ENCODE measurements at places on chromosomes 7 and 10.

- H3K27me3 ChIP-seq = peaks cover 56% of the 10 kb centered on the region
- DNase-seq = no peak
- H3K27ac ChIP-seq = no peak overlapping the region
- peaks cover 8% of the 10 kb centered on the region for H3K4me1 ChIP-seq
- peaks cover 3% of the 10 kb centered on the region for H3K36me3 ChIP-seq
- H3K4me3 ChIP-seq = no peak overlapping the region
Measured at GRCh38 chr10:116269619-116270018, 3.4 kb downstream of the GFRA1 start.

DNA sequence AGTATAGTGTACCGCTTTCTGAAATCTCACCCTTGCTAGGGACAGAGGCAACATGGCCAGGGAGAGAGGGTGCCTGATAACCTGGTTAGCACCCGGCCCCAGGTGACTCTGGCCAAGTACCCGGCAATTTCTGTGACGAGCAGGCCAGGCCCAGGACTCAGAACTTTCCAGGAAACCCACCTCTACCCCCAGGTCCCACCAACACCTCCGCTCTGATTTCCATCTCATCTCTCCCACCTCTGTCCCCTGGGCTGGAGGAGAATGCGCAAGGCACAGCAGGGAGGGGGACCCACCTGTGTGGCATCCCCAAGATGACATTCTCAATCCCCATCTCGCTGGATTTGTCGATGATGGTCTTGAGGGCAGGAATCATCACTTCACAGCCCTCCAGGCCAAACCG is 11.6 kb downstream of the OGDHL start:
- no peak overlapping the region for H3K4me3 ChIP-seq
- H3K4me1 ChIP-seq = no peaks in the 10 kb centered on the region
- H3K36me3 ChIP-seq = no peaks in the 10 kb centered on the region
- no peak for DNase-seq

GRCh38 chr7:51060536-51060935 is 256.1 kb downstream of the COBL start:
- H3K27me3 ChIP-seq = peaks cover 4% of the 10 kb centered on the region
- no peaks in the 10 kb centered on the region for H3K4me1 ChIP-seq
- H3K36me3 ChIP-seq = no peaks in the 10 kb centered on the region
- DNase-seq = no peak
- no peak overlapping the region for H3K4me3 ChIP-seq
- no peak overlapping the region for H3K27ac ChIP-seq

DNA sequence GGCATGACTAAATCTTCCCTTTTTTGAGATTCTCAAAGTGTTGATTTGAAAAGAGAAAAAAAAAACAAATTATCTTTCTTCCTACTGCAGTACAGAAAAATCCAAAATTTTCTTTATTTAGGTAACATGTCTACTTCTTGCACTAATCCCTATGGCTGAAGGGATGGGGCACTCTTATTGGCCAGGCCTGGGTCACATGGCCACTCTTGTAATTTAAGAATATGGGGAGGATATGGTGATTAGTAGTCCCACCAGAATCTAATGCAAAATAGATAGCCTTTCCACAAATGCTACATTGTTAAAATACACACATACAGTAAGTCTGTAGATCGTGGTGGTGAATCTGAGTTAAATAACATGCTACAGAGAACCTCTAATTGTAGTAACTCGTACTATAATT is 7.0 kb upstream of the PALS2 start:
- H3K4me1 ChIP-seq = peaks cover 7% of the 10 kb centered on the region
- H3K27ac ChIP-seq = no peak overlapping the region
- H3K27me3 ChIP-seq = peaks cover 29% of the 10 kb centered on the region
- DNase-seq = no peak

DNA sequence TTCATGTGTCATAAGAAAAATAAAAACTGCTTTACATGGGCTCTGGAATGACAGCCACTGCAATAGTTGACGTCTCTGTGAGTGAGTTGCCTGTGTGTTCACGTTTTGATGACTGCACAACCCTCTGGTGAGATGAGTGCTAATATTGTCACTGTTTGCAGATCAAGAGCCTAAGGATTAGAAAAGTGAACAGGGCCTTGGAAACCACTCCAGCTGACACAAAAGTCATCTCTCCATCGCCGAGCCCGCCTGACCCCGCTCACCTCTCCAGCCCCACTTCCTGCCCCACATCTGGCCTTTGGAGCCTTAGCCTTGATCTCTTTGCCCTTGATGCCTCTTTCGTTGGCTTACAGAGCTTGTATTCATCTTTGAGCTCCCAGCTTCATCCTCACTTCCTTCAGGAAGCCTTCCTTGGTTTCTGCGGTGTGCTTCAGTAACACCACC is 351.7 kb downstream of the TCERG1L start:
- H3K36me3 ChIP-seq = no peaks in the 10 kb centered on the region
- no peaks in the 10 kb centered on the region for H3K4me1 ChIP-seq
- no peak overlapping the region for H3K4me3 ChIP-seq

- peaks cover 44% of the 10 kb centered on the region for H3K36me3 ChIP-seq
- H3K4me1 ChIP-seq = peaks cover 65% of the 10 kb centered on the region
- peak overlapping the region; percentile 97 for H3K27ac ChIP-seq
- H3K27me3 ChIP-seq = no peaks in the 10 kb centered on the region
Measured at GRCh38 chr10:91799612-91799975, 1.4 kb downstream of the TNKS2 start.

- no peaks in the 10 kb centered on the region for H3K36me3 ChIP-seq
- H3K27ac ChIP-seq = no peak overlapping the region
- H3K4me3 ChIP-seq = no peak overlapping the region
- no peaks in the 10 kb centered on the region for H3K4me1 ChIP-seq
Measured at GRCh38 chr7:67857698-67858097, 861.1 kb downstream of the TYW1 start.

GRCh38 chr7:155749578-155749977 is 62.7 kb downstream of the SHH start:
- H3K27ac ChIP-seq = no peak overlapping the region
- H3K36me3 ChIP-seq = peaks cover 52% of the 10 kb centered on the region
- DNase-seq = no peak
- H3K4me3 ChIP-seq = no peak overlapping the region
- H3K27me3 ChIP-seq = no peaks in the 10 kb centered on the region
- H3K4me1 ChIP-seq = peaks cover 39% of the 10 kb centered on the region

DNA sequence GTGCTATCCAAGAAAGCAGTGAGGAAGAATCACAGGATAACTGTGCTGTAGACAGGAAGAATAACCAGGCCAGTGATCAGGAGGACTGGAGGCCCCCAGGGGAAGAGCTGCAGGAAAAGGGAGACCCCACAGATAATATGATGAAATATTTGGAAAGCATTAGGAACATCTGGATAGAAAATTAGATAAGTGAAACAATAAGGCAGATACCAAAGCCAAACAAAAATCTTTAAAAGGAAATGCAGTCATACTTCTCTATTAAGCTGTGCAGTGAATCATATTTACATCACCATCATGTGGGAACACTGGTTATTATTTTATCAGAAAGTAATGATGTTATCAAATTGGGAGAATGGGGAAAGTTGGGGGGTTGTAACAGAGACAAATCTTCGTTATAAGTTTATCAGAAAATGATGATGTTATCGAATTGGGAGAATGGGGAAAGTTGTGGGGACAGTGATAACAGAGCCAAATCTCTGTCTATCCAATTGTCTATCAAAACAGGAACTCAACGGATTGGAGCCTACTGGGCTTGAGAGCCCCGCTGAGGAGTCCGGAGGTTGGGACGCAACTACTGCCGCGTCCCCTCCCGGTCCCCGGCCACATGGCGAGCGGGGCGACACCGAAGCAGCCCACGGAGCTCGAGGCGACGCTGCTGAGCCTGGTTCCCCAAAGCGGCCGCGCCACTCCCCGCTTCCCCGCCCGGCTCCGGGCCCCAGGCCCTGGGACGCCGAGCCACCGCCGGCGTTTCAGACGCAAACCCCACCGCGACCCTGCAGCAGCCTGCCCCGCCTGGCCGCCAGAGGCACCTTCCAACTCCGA is 14.0 kb upstream of the RALA start:
- H3K36me3 ChIP-seq = peaks cover 12% of the 10 kb centered on the region
- no peak overlapping the region for H3K4me3 ChIP-seq
- peak; percentile 23 for DNase-seq

DNA sequence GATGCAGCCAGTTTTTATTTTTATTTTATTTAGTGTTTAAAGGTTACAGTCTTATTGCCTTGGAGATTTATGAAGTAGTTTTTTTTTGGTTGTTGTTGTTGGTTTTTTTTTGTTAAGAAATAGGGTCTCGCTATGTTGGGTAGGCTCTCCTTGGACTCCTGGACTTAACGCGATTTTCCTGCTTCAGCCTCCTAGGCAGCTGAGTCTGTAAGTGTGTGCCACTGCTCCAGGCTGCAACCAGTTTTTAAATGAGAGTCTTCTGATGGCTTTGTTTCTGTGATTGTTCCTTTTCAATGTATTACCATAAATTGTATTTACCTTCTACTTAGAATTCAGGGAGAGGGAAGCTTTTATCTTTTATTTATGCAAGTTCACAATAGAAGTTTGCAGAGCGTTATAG is 62.8 kb downstream of the BICC1 start:
- no peaks in the 10 kb centered on the region for H3K36me3 ChIP-seq
- no peaks in the 10 kb centered on the region for H3K4me1 ChIP-seq
- H3K27me3 ChIP-seq = no peaks in the 10 kb centered on the region
- no peak overlapping the region for H3K27ac ChIP-seq
- H3K4me3 ChIP-seq = no peak overlapping the region
- no peak for DNase-seq

DNA sequence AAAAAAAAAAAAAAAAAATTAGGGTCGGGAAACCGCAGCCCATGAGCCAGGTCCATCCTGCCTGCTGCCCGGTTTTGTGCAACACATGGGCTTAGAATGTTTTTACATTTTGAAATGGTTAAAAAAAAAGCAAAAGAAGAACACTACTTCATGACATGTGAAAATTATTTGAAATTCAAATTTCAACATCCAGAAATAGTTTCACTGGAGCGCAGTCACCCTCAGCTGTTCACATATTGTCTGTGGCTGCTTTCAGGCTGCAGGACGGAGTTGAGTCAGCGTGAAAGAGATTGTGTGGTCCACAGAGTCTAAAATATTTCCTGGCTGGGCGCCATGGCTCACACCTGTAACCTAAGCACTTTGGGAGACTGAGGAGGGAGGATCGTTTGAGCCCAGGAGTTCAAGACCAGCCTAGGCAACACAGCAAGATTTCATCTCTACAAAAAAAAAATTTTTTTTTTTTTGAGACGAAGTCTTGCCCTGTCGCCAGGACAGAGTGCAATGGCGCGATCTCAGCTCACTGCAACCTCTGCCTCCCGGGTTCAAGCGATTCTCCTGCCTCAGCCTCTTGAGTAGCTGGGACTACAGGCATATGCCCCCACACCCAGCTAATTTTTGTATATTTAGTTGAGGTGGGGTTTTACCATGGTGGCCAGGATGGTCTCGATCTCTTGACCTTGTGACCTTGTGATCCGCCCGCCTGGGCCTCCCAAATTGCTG is 63.9 kb upstream of the ECHDC3 start:
- H3K27me3 ChIP-seq = peaks cover 51% of the 10 kb centered on the region
- peaks cover 22% of the 10 kb centered on the region for H3K4me1 ChIP-seq
- H3K27ac ChIP-seq = no peak overlapping the region
